Fibroblast of skin of left quadriceps (primary cell): ENCODE measurements at places on chromosomes 2 and 18.

- no peak for DNase-seq
Measured at GRCh38 chr18:60411715-60412114, 39.1 kb upstream of the MC4R start.

GRCh38 chr2:200640176-200640575 is 54.4 kb downstream of the AOX1 start:
- DNase-seq = peak; percentile 35

GRCh38 chr18:27240383-27240782 is 55.3 kb upstream of the CHST9 start:
- no peak for DNase-seq

GRCh38 chr2:180385601-180386201 is 378.6 kb upstream of the CWC22 start:
- peak; percentile 91 for DNase-seq

DNA sequence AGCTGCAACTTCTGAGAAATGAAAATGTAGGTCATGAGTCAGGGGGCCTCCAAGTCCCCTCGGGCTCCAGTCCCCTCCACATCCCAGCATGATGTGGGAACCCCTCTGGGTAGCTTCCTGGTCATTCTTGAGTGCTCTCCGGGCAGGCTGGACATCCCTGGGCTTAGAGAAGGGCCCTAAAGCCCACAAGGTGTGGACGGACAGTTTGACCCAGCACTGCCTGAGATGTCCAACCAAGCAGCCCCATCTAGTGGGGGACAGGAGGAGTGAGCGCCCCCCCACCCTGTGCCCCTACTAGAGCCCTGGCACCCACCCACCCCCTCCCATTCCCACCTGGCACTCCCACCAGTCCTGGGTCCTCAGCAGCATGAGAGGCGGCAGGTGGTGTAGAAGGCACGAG is 46.0 kb downstream of the CYP27C1 start:
- DNase-seq = no peak

- no peak for DNase-seq
Measured at GRCh38 chr2:56707650-56708049, 523.9 kb downstream of the CCDC85A start.

DNA sequence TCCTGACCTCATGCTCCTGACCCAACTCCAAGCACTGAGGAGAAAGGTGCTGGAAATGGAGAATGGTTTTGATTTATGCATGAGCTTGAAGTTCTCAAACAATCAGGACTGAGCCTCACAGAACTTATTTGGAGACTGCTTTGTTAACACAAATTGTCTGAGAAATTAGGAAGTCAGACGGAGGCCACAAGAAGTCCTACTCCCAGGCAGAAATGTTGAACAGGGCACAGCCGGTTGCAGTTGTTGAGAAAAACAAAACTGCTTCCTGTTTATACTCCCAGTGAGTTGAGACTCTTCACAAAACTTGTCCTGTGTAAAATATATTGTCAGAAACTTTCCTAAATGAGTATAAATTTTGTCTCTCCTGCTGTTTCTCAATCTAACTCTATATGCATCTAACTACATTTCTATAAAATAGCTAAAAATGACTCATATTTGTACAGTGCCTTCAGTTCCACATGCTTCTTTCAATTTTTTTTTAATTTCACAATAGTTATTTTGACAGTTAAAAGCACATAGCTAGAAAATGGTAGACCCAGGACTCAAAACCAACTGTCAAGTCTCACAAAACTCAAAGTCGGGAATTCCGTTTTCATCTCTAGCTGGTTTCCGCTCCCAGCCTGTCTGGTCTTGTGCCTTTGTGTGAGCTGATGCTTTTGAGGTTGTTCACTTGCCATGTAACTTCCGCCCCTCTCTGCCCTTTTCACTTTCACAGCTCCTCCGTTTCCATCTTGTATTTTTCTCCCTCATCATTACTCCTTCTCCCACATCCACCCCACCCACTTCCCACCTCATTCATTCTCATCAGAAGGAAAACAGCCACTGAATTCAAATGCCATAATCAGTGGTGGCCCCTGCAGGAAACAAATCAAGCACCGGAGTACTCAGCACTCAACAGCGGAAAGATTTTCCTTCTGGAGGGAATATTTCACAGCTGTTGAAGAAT is 215.0 kb downstream of the SUCLG1 start:
- no peak for DNase-seq

DNA sequence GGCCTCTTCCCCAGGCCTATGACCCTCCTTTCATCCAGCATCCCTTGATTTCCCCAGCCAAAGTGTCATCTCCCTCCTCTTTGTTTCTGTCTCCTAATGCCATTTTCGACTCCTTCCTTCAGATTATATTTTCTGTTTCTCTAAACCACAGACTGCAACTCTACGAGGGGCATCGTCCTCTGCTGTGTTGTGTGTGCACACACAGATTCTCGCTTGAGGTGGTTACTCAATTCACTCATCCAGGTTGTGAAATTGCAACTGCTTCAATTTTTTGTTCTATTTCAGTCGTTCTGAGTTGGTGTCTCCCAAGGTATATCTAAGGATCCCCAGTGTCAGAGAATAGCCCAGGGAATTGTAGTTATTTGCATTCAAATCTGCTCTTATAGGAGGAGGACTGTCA is 113.5 kb upstream of the NDUFV2 start:
- DNase-seq = no peak

DNA sequence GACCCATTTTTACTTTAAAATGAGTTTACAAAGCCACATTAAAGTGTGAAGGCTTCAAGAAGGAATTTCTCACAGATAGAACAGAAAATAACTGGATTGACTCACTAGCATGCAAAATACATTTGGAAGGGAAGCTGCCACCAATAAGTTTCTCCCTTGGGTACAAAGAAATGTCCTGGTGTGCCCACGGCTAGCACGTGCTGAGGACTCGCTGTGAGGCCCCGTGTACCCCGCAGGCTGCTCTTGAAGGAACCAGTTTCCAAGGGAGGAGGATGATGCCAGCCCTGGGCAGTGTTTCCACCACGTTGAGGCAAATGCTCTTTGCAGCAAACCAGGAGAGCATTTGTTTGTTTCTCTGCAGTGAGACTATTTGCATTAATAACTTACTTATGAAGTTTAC is 207.3 kb downstream of the SH3RF3 start:
- DNase-seq = no peak

GRCh38 chr2:58796239-58796910 is 555.2 kb upstream of the FANCL start:
- DNase-seq = no peak

- DNase-seq = no peak
Measured at GRCh38 chr2:117661619-117662018, 152.9 kb upstream of the DDX18 start.

GRCh38 chr18:12863687-12864216 is 20.3 kb downstream of the PTPN2 start:
- no peak for DNase-seq

DNA sequence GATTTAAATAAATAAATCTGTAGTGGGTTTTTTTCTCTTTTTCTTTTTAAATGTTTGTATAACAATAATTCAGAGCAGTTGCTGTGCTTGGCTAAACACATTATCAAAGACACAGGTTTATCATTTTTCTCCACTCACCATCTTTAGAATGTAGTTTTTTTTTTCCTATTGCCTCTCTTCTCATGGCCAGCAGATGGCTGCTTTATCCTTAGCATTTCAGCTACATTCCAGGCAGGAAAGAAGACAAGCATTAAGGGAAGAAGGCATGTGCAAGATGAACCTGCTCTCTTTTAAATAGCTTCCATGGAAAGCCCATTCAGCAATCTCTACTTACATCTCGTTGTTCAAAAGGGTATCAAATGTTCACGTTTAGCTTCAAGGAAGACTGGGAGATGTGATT is 42.6 kb downstream of the ARHGAP15 start:
- no peak for DNase-seq

DNA sequence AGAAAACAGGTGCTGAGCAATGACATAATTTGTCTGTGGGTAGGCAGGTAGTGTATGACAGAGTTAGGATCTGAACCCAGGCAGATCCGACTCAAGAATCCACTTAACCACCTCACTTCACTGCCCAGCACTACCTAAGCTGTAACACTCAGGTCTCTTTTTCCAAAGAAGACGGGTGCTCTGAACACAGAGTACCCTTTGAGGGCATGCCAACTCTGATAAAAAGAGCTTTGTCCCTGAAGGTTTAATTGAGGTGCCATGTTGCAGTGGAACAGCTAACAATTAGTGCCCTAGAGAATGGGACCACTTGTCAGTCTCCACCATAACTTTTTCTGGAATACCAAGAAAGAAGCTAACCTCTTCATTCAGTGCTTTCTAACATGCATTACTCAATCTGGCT is 11.3 kb downstream of the ABHD3 start:
- no peak for DNase-seq

DNA sequence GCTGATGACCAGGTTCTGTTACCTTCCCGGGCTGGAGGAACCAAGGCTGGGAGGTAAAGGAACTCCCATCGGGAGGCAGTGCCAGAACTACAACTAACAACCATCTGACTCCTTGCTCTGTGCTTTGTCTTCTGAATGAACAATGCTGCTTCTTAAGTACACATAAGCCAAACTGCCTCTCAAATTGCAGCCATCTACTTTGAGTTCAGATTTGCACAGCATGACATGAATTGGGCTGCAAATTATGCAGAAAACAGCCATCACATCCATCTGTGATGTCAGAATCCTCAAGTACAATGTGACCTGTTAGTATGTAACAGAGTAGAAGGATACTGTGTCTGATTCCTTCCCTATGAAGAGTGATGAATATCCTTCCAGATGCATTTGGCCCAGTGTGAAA is 290.6 kb downstream of the ZNF521 start:
- no peak for DNase-seq
